ENCODE measurements at places on chromosomes 13 and 19.

GRCh38 chr19:17244618-17245534 is 843 bp downstream of the NR2F6 start:
- no peak for DNase-seq

DNA sequence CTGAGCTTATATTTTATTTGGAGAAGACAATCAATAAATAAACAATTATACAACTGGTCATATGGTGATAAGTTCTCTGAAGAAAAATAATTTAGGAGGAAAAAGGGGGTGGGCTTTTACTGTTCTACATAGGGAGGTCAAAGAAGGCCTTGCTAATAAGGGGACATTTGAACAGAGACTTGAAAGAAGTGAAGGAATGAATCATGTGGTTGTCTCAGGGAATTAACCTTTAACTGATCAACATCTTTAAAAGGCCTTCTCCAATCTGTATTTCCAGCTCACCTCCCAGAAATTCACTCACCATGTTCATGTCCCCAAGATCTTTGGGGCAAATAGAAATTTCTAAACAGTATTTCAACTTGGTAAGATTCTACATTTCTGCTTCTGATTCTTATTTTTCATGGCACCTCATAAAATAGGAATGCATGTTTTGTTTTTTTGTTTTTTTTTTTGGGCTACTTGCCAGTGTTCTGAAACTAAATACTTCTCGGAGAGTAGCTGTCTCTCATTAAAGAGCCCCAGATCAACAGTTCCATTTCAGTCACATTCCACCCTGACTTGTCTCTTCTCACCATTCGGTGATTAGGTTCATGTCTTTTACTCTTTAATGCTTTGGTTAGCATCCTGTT is 19.2 kb upstream of the LPAR6 start:
- no peak for DNase-seq

- no peak for DNase-seq
Measured at GRCh38 chr13:100542826-100543156, 45.8 kb downstream of the GGACT start.

- DNase-seq, result no peak
Measured at GRCh38 chr13:71087432-71087831, 779.6 kb downstream of the DACH1 start.

DNA sequence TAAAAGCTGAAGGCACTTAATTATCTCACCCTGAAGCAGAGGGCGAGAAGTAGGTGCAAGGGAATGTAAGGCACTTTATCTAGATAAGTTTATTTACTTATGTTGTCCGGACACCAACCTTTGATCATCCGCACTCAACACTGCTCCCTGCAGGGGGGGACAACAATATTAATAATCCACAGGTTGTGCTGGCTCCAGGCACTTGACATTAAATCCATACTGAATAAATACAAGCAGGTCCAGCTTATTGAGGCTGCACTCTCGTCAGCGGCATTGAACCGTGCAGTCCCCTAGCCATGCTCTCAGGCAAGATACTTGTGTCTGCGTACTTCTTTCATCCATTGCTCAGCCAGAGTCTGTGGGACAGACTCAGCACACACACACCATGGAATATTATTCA is 374.5 kb upstream of the NBEA start:
- no peak for DNase-seq

- no peak for DNase-seq
Measured at GRCh38 chr19:55099557-55100506, 17.6 kb downstream of the PPP1R12C start.

DNA sequence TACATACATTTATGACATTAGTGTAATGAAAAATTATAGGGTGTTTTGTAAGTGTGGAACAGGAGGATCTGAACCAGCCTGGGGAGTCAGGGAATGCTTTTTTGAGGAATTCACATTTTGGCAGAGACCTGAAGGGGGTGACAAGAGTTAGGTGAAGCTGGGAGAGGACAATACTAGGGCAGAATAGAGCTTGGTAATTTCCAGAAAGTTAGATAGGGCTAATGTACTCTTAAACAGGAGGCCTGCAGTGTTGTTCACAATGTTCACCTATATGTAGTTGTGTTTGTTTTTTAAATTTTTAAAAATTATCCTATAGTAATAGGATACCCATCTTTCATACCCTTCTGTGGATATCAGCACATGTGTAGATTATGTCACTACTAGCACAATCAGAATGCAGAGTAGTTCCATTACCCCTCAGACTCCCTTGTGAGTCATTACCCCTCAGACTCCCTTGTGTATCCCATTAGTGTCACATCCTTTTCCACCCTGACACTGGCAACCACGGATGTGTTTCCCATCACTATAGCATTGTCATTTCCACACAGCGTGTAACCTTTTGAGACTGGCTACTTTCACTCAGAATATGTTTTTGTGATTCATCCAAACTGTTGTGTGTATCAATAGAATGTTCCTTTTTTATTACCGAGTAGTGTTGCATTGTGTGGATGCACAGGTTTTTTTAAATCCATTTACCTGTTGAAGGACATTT is 43.1 kb downstream of the PCCA start:
- no peak for DNase-seq

- DNase-seq, result no peak
Measured at GRCh38 chr13:81406639-81407292, 1065.8 kb upstream of the SPRY2 start.

- DNase-seq, result peak; percentile 97
Measured at GRCh38 chr19:46373491-46374359, 26.8 kb downstream of the PPP5C start.

DNA sequence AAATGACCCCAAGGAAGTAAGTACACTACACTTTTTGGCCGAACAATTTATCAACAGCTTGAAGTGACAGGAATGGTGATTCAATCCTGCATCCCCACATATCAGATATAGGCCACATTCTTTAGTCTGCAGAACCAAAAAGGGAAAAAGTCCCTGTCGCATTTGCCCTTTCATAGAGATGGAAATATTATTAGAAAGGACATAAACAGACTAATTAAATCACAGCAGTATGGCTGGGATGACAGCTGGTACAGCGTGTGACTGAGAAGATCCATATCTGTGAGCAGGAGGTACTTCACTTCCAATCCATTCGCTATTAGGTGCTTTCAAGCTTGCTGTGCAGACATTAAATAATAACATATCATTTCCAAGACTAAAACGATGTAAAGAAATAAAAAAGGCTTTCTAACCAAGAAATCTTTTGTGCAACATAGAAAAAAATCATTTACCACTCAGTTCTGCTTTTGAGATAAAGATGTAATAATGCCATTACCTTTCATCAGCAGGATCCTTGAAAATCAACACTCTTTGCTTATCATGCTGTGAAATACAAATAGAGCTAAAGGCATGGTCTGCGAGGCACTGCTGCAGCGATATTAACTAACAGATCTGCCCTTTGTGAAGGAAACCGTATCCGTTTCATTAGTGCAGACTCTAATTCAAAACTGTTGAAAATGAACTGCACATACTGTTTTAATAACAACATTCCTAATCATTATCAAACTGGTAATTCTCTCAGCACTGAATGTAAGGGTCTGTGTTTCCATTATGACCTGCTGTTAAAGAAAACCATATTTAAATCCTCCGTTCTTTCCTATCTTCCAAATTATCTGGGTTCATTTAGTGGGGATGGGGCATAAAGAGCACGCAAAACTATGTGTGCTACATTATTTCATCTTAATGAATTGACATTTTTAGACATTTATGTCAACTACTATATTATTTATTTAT is 245.6 kb downstream of the DACH1 start:
- DNase-seq, result no peak

DNA sequence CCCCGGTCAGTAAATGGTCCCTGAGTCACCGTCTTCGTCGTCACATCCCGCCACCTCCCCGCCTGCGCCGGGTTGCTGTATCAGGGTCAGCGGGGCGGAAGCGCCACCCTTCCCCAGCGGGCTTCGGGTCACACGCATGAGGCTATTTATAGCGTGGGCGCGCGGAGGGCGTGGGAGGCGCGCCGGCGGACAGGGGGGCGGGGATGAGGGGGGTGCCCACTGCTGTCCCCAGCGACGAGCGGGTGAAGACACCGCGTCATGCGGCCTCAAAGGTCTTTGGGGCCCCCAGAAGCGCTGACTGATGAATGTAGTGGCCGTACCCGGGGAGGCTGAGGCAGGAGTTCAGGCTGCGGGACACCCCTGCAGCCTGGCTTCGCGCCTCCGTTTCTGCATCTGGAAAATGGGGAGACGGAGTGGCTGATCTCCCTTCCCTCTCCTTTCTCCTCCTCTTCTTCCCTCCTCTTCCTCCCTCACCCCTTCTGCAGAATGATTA is 7.9 kb downstream of the UNC13A start:
- DNase-seq, result no peak

GRCh38 chr13:98802559-98802958 is 50.1 kb upstream of the SLC15A1 start:
- DNase-seq, result no peak

GRCh38 chr19:27935669-27936068 is 1277.3 kb downstream of the UQCRFS1 start:
- no peak for DNase-seq

DNA sequence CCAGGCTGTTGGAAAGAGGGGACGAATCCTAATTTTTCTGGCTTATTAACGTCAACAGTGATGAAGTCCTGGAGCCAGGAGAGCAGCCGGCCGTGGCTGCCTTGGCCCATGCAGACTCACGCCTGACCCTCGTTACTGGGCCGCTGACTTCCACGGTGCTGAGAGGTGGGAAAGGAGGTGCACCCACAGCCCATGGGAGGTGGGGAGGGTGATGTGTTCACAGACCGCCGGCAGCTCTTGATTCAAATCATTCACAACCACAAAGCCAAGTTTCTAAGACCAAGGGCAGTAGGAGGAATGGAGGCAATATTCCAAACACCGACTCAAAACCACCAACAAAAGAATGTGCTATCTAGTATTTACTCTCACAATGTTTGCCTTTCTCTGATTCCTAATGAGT is 24.3 kb downstream of the COL4A2 start:
- DNase-seq, result no peak

- DNase-seq, result no peak
Measured at GRCh38 chr13:113123226-113124201, 915 bp downstream of the F10 start.

DNA sequence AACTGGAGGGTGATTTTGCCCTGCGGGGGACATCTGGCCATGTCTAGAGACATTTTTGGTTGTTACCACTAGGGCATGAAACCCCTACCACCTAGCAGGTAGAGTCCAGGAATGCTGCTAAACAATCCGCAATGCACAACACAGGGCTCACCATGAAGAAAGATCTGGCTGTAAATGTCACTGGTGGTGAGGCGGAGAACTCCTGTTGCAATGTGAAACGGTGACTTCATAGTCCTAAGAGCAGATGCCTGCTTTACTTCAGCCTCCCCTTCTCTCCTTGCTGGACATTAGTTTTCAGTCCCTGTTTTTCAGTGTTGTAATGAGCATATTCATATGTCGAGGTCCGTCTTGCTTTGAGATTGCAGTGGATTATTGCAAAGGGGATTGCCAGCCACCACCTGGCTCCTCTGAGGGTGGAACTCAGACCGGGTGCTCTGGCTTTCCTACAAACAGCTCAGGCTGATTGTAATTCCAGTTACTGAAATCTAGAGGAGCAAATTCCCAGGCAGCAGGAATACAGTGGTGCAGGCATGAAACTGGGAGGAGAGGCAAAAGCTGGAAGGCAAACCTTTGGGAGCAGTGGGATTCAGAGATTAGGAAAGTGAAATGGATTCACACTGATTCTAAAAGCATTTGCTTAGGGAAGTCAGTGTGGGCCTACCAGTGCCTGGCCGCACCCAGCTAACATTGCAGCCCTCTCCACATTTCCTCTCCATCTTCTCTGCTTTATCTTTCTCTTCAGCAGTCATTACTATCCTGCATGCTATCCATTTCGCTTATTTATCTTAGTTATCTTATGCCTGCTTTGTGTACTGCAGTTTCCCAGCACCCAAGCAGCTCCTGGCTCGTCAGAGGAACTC is 76.1 kb upstream of the PCDH8 start:
- DNase-seq, result no peak

GRCh38 chr13:46962281-46962941 is 65.6 kb upstream of the HTR2A start:
- DNase-seq, result no peak

DNA sequence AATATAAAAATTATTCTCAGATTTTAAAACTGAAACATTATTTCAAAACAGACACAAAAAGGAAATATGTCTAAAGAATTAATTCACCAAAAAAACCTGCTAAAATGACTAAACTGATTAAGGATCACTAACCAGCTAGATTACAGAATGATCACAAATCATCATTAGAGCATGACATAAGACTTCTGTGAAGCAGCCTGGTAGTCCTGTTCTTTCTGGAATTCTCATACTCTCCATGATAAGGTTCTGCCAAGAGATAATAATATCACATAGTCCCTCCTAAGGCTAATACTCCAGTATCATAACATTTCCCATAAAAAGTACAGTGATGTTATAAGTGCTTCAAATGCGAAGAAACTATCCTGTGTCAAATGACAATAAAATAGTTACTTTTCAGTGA is 1814.9 kb downstream of the SLITRK5 start:
- DNase-seq, result no peak

DNA sequence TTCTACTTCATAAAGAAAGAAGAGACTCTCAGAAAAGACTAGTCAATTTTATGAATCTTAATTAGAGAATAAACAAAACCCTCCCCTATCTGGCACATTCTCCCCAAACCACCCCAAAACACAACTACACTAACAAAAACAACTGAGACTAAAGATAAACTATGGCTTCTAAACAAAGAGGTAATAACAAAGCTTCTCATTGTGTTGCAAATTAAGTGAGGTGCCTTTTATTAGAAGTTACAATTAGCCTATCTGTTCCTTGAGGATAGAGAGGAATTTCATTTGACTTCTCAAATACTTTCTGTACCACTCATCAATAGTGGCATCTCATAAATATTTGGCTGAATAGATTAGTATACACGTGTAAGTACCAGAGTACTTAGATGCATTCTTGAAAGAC is 1196.2 kb downstream of the PCDH9 start:
- DNase-seq, result no peak

DNA sequence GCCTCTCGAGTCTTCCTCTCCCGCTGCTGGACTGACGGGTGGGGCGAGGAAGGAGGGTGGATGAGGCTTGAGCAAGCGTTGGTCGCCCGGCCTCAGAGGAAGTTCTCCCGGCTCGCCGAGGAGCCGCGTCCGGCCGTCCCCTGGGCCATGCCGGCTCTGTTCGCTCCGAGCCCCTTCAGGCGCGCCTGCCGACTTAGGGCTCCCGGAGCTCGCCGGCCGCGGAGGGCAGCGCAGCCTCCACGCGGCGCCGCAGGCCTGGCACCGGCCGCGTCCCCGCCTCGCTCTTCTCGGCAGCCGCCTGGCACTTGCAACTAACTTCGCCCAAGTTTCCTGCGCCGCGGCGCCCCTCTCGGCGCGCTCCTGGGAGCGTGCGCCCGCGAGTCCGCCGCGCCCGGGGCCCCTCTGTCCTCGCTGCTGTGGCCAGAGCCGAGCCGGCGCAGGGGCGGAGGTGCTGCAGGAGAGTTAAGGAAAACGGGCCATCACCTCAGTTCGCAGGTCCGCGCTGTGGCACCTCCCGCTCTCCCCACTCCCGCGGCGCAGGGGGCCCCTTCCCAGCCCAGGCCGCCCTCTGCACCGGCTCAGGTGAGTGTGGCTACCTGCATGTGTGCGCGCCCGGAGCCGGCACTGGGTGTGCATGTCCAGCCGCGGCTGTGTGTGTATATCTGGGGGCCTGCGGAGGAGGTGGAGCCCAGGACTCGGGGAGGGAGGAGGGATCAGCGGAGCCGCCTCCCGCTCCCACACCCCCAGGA is 641 bp upstream of the SOX21 start:
- DNase-seq, result no peak

- DNase-seq, result no peak
Measured at GRCh38 chr13:51207881-51208280, 14.3 kb upstream of the FAM124A start.

- no peak for DNase-seq
Measured at GRCh38 chr13:64272681-64273080, 2857.0 kb upstream of the PCDH20 start.

Measured in NCI-H2029 treated with DMSO at 0.1 percent for 48 hours (cell line).